ELR (cell line): ENCODE measurements at places on chromosomes 7 and 10.
A peak's percentile ranks its signal among the peaks of the same experiment; 100 is the strongest.

DNA sequence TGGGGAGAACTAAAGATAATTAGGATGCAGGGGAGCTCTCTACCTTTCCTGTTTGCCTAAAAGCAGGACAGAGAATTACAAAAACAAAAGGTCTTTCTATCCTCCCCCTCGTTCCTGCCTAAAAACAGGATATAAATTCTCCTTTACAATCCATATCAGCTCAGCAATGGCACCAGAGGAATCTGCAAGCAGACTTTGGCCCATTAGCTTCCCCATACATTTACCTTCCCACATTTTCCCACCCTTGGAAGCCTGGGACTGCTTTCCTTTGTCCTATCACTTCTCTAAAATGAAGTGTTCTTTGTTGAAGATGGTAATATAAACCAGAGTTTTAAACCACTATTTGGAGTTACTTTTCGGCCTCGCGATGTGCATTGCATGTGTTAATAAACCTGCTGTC lies 15.5 kb downstream of the SHTN1 start:
- DNase-seq = no peak

GRCh38 chr7:35652124-35652523 lies 42.8 kb downstream of the HERPUD2 start:
- DNase-seq = no peak

DNA sequence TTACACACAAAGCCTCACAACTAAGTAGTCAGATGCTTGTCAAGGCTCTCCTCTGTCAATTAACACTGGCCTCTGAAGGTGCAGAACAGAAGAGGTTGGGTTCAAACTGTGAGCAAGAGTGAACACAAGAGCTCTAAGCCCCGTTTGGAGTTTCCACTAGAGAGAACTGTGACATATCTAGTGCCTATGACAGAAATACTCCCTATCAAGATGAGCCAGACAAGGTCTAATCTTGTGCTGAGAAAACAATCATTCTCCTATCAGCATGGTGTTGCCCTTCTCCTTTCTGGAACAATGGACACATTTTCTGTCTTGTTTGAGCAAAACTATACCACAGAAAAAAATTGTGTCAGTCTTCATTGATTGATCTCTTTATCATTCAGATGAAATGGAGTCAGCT lies 62.4 kb upstream of the CCDC71L start:
- DNase-seq = no peak

DNA sequence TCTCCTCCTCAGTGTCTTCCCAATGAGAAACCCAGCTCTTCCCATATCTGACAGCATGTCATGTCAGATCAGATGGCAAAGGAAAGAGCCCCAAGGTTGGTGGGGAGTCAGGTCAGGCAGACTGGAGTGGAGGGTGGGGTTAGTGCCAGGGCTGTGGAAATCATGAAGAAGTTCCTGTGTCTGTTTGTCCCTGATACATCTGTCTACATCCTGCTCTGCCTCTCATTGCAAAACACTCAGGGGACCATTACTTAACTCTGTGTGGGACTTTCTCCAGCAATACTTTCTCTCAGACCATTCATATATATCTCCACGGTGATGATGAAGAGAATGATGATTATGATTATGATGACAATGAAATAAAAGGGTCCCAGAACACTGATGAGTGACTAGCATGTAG lies 3.3 kb downstream of the PRRT4 start:
- DNase-seq = no peak

GRCh38 chr10:98481404-98481945 lies 34.7 kb upstream of the HPS1 start:
- DNase-seq = no peak

DNA sequence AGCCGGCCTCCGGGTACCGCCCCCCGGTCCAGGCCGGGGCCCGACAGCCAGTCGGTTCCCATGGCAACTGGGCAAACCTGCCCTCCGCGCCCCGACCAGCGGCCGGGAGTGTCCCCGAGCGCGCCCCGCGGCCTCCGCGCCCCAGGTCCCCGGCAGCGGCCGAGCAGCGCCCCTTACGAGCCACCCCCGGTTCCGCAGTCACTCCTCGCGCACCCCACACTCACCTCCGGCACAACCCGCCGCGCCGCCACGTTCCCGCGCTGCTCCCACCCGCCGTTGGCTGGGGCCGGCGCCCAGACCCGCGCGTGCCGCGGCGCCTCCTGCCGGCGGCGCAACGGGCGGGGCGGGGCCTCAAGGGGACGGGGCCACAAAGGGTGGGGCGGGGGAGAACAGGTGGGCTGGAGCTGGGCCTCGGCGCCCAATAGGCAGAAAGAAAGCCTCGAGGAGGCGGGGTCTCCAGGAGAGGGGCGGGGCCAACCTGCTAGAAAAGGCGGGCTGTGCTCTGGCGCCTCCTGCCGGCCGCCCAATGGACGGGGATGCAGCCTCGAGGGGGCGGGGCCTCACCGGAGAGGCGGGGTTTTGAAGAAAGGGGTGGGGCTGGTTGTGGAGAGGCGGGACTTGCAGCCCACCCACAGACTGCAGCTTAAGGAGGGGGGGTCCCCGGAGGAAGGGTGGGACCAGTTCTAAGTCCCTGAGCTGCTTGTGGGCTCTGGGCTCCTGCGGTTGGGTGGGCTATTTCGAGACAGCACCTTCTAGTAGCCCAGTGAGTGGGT lies at the start of gene RADIL:
Gene RADIL (minus strand): TSS at position 345 of the 773 bp plus-strand sequence. CDS start 5,577 bp downstream, outside the sequence.
- peak; percentile 68 for DNase-seq

- DNase-seq = no peak
Observed at GRCh38 chr7:136971776-136972175, 103.3 kb downstream of the CHRM2 start.

DNA sequence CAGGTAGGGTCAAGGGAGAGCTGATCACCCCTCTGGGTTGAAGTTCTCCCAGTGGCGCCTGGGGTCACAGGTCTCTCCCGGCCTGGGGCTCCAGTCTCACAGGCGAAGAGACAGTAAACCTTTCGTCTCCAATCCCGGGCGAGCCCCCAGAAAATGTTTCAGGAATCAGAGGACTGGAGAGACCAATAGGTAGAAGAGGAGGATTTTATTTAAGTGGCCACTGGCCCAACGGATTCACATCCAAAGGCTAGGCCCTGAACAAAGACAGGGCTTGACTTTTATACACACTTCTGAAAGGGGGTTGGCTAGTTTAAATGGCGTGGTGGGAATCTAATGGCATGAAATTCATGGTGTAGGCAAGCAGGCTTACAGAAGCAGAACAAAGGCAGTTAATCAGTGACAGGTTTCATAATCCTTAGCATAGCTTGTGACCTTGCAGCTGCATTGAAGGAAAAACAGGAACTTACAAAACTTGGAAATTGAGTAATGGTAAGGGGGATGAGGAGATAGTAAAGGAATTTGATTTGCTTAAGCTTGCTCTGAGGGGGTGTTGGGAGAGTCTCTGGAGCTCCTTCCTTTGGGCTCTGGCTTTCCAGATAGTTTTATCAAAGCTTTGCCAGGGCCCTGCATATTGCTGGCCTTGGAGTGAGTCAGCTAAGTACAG lies 105.5 kb downstream of the TRIM24 start:
- DNase-seq = no peak

DNA sequence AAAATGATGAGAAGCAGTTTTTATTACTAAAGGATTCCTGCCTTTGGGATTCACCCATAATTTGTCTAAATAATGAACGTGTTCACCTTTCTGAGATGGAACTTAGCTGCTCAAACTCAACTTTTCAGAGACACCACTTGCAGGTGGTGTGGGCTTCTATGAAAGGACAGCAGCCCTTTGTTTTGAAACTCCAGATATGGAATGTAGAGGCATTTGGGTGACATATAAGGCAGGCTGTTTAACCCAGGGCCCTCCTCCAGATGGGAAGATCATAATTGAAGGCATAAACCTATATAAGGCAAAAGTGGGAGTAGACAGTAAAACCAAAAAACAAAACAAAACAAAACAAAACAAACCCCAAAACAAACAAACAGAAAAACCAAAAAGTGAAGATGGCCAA lies 11.9 kb upstream of the HUS1 start:
- DNase-seq = no peak

DNA sequence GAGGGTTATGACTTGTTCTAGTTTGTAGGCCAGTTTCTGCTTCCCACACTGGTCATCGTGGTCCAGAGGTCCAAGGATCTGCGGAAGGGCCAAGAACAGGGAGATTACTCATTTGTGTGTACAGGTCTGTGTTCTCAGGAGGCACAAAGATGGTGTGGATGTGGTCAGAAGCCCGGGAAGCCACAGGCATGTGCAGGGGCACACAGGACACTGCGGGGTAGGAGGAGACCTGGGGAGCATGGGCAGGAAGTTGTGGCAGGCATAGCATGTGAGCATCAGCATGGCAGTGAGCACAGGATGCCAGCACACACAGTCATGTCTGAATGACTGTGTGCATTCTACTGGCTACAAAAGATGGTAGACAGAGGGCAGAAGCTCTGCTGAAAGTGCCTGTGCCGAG lies 445.8 kb downstream of the PLXNA4 start:
- DNase-seq = peak; percentile 60

DNA sequence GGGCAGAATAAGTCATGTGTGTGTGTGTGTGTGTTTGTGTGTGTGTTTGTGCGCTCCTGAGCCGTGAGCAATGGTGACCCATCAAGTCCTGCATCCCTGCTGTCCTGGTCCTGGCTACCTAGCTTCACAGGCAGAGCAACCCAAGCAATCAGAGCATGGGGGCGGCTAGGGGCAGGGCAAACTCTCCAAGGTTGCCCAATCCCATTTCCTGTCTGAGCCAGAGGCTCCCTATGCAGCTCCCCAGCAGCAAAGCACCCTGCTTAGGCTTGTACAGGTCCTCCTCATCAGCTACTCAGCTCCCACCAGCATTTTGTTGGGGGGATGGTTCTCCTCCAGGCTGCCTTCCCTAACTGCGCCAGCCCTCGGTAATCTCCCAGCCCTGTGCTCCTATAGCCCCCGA lies 31.1 kb upstream of the CRHR2 start:
- peak; percentile 18 for DNase-seq
